ENCODE measurements at places on chromosomes 7 and 10. TPM values are rescaled to one million over a fixed set of nuclear protein-coding genes. Genes with fewer than 3 reads are reported as not detected.

DNA sequence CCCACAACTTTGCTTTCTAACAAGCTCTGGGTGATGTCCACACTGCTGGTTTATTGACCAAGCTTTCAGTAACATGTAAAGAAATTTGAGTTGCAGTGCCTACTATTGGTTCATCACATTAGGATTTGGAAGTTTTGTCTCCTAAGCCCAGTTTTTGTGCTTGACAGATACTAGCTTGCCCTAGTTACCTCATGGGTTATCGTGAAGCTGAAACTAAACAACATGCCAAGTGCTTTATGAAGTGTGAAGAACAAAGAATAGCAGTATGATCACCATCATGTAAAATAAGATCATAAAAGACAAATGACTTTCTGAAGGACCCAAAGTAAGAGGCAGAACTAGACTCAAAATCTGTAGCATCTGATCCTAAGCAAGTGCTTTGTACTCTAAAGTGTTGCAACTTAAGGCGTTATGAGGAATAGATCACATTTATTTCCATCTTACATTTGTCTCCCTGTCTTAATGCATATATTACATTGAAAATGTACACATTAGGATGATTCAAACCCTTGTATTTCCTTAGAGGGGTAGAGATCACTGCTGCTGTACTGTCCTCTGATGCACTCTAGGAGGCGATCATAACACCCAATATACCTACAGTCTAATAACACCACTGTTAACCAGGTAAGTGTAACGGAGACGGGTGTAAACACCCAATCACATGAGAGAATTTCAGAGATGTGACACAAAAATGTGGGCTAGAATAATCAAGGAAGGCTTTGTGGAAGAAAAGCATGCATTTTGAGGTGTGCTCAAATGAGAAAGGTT is 71.3 kb downstream of the NRCAM start:
- H3K27me3 ChIP-seq: peaks cover 3% of the 10 kb centered on the region
- no peaks in the 10 kb centered on the region for H3K36me3 ChIP-seq
- no peak overlapping the region for H3K27ac ChIP-seq
- H3K4me3 ChIP-seq: no peak overlapping the region
- no peak for DNase-seq
- no peaks in the 10 kb centered on the region for H3K4me1 ChIP-seq

DNA sequence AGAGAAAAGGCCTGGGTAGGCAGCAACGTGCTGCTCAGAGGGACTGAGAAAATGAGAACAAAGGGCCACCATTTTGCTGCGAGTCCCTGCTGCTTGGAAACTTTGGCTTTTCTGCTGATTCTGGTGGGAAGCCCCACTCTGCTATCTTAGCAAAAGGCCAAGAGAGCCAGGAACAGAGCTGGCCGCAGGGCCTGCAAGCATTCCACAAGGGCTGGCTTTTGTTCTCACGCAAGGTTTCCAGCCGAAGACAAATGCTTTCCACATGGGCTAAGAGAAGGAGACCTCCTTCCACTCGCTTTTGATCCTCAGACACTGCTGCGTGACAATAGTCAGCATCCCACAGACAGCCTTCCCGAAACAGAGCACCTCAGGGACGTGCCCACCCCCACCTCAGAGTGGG is 163.1 kb downstream of the ARHGAP12 start:
- no peaks in the 10 kb centered on the region for H3K27me3 ChIP-seq
- DNase-seq: peak; percentile 32
- H3K36me3 ChIP-seq: peaks cover 4% of the 10 kb centered on the region

DNA sequence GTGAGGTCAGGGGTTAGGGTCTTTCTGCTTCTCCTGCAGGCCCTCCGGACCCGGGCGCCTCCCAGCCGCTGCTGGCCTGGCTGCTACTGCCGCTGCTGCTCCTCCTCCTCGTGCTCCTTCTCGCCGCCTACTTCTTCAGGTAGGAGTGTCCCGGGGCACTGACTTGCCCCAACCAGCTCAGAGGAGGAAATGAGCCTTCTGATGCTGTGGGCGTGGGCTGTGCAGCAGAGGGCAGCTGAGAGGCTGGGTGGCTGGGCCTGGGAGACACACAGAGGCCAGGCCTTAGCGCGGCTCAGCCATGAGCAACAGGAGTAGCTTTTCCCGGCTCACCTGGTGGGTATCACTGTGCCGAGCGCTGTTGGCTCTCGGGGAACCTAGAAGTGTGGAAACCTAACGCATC is 78.9 kb downstream of the MKI67 start:
- H3K4me3 ChIP-seq: peak overlapping the region; percentile 79
- no peaks in the 10 kb centered on the region for H3K27me3 ChIP-seq
- DNase-seq: peak; percentile 93
- H3K36me3 ChIP-seq: peaks cover 19% of the 10 kb centered on the region
- H3K27ac ChIP-seq: peak overlapping the region; percentile 91

Gene CYP2C19
- not detected for total RNA-seq

DNA sequence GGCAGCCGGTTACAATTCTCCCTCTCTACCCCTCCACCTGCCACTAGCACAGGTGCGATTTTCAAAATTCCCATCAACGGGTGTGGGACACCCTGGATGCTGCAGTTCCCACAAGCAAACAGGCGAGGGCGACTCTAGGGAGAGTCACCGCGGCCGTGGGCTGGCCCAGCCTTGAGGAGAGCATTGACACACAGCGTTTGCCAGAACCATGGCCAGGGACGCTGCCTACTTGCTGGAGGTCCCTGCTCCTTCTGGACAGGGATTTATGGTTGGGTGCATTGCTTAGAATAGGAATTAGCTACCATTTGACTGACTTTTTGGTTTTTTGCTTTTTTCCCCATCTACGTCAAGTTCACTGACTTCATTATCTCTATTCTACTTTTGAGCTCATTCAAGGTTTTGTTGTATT is 19.0 kb upstream of the CLDN4 start:
- DNase-seq: peak; percentile 62
- H3K4me1 ChIP-seq: no peaks in the 10 kb centered on the region
- H3K27me3 ChIP-seq: peaks cover 3% of the 10 kb centered on the region
- no peaks in the 10 kb centered on the region for H3K36me3 ChIP-seq
- H3K4me3 ChIP-seq: no peak overlapping the region
- H3K27ac ChIP-seq: no peak overlapping the region

DNA sequence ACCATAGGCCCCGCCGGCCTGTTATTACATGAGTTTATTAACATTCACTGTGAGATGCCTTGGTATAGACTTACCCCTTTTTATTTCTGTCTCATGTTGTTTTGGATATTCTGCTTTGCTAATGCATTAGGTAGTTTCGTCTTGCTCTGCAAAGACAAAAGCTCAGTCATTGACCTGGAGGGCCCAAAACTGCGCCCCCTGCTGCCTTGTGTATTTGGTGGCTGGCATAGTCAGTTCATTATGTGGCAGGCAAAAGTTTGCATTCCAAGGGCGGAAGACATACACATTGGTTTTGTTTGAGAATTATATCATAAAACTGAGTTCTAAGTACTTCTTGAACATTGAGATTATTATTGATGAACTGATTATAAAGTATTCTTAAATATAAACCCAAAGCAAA is 372.5 kb downstream of the SDK1 start:
- no peak overlapping the region for H3K27ac ChIP-seq
- no peaks in the 10 kb centered on the region for H3K36me3 ChIP-seq
- no peak overlapping the region for H3K4me3 ChIP-seq
- DNase-seq: peak; percentile 49

- no peak for DNase-seq
- H3K27me3 ChIP-seq: peaks cover 54% of the 10 kb centered on the region
- no peaks in the 10 kb centered on the region for H3K4me1 ChIP-seq
- no peak overlapping the region for H3K4me3 ChIP-seq
- H3K36me3 ChIP-seq: no peaks in the 10 kb centered on the region
- no peak overlapping the region for H3K27ac ChIP-seq
These were observed 11.0 kb downstream of the TBC1D12 start for GRCh38 chr10:94413361-94413760.

GRCh38 chr10:11885437-11886137 is 62.4 kb downstream of the PROSER2 start:
- no peak overlapping the region for H3K27ac ChIP-seq
- H3K27me3 ChIP-seq: no peaks in the 10 kb centered on the region
- no peak for DNase-seq

Gene MIOS
- 28.9 TPM for total RNA-seq

DNA sequence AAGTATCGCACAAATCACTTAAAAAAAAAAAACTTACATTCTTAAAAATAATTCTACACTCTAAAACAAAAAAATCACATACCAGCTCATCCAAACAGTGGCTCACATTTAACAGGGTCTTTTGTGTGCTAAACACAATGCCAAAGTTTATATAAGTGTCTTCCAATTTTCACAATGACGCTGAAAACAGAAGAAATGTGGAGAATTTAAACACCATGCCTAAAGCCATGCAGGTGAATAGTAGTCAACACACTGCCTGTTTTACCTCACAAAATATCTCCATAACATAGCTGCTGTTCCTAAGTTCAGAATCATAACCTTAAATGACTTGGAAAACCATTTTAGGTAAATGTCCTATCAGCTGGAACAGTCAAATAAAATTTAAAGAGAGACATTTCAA is 55.0 kb downstream of the GRB10 start:
- H3K27ac ChIP-seq: no peak overlapping the region
- peaks cover 4% of the 10 kb centered on the region for H3K4me1 ChIP-seq
- H3K4me3 ChIP-seq: no peak overlapping the region
- no peak for DNase-seq
- H3K27me3 ChIP-seq: peaks cover 18% of the 10 kb centered on the region
- no peaks in the 10 kb centered on the region for H3K36me3 ChIP-seq

- H3K27me3 ChIP-seq: peaks cover 57% of the 10 kb centered on the region
- DNase-seq: peak; percentile 8
- no peak overlapping the region for H3K27ac ChIP-seq
- H3K4me1 ChIP-seq: no peaks in the 10 kb centered on the region
- H3K36me3 ChIP-seq: no peaks in the 10 kb centered on the region
These were observed 18.0 kb upstream of the SLF2 start for GRCh38 chr10:100894589-100895294.

Gene FZD8
- 0.35 TPM for total RNA-seq

GRCh38 chr7:154817224-154817896 is 185.6 kb downstream of the PAXIP1 start:
- H3K4me1 ChIP-seq: no peaks in the 10 kb centered on the region
- H3K36me3 ChIP-seq: no peaks in the 10 kb centered on the region
- no peak for DNase-seq
- H3K4me3 ChIP-seq: no peak overlapping the region
- no peaks in the 10 kb centered on the region for H3K27me3 ChIP-seq

Gene EIF4H
- 278 TPM for total RNA-seq

DNA sequence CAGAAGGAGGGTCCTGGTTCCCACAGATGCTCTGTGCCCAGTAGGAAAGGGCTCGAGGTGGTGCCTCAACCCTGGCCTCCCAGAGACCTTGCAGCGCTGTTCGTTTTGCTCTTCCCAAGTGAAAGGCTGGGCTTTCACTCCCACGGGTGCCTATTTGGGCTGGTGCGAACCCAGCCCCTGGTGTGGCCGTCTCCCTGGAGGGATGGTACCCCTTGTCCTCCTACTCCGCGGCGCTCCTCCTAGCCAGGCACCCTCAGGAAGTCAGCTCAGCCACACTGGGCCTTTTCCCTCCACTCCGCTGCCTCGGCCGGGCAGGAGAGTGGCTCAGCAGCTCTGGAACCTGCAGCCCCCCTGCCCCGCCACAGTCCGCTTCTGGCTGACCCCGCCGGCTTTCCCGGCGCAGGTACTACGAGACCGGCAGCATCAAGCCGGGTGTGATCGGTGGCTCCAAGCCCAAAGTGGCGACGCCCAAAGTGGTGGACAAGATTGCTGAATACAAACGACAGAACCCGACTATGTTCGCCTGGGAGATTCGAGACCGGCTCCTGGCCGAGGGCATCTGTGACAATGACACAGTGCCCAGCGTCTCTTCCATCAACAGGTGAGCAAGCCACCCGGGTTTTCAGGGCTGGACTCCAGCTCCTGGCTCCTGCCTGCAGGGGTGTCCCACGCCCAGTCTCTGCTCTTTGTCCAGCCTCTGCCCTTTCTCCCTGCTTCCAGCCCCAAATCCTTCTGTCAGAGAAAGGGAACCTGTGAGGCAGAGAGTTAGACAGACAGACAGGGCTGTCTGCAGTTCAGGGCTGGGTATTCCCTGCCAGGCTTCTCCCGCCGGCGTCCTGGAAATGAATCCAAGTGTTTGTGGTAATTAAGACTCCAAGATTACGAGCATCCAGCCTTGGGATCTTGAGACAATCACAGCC is 5.2 kb downstream of the PAX2 start:
- no peak overlapping the region for H3K4me3 ChIP-seq
- peaks cover 10% of the 10 kb centered on the region for H3K4me1 ChIP-seq
- H3K36me3 ChIP-seq: peaks cover 2% of the 10 kb centered on the region
- no peak for DNase-seq

- peaks cover 9% of the 10 kb centered on the region for H3K27me3 ChIP-seq
- no peak for DNase-seq
- peaks cover 31% of the 10 kb centered on the region for H3K4me1 ChIP-seq
- no peak overlapping the region for H3K4me3 ChIP-seq
These were observed 20.3 kb downstream of the SCART1 start for GRCh38 chr10:133474027-133474426.

Gene C7orf57
- 0.12 TPM for total RNA-seq

DNA sequence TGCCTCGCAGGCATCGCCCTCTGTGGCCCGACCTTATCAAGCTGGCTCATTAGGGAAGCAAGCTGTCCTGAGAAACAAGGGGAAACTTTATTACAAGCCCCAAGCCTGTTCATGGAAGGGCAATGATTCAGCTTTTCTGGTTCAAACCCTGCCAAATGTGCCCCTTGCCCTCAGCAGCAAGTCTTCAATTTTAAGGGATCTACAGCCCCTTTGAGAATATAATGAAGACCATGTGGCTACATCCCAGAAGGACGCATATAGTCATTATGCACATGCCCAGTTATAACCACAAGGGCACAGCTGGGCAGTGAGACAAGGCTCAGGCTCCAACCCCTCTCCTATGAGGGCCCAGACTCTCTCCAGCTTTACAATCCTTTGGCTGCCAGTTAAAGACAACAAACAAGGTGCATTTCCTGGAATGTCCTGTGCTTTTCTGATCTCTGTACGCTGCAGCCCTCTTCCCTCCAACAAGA is 56.7 kb downstream of the DDC start:
- DNase-seq: no peak
- peaks cover 5% of the 10 kb centered on the region for H3K27me3 ChIP-seq
- no peak overlapping the region for H3K4me3 ChIP-seq

- no peak overlapping the region for H3K4me3 ChIP-seq
- no peak for DNase-seq
- no peak overlapping the region for H3K27ac ChIP-seq
- no peaks in the 10 kb centered on the region for H3K4me1 ChIP-seq
- no peaks in the 10 kb centered on the region for H3K36me3 ChIP-seq
These were observed 31.9 kb upstream of the NEUROD6 start for GRCh38 chr7:31372231-31372959.

Gene GARIN1A
- total RNA-seq: 1.0 TPM

GRCh38 chr10:88467835-88468485 is 115.2 kb downstream of the RNLS start:
- no peaks in the 10 kb centered on the region for H3K4me1 ChIP-seq
- no peak overlapping the region for H3K4me3 ChIP-seq

Gene CD36
- not detected for total RNA-seq

DNA sequence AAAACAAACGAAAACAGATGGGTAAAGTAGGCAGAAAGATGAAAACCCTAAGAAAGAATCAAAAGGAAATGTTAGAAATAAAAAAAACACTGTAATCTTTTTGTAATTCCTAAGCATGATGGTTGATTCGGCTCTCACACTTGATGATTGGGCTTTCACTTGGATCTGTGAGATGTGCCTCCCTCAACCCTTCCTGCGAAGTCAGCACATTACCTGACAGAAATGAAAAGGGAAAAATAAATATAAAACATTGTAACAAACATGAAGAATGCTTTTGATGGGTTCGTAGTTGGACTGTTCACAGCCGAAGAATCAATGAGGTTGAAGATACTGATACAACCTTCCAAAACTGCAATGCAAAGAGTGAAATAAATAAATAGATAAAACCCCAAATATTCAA is 99.8 kb downstream of the AKR1D1 start:
- peaks cover 1% of the 10 kb centered on the region for H3K36me3 ChIP-seq
- no peak for DNase-seq
- H3K27me3 ChIP-seq: peaks cover 24% of the 10 kb centered on the region
- H3K4me1 ChIP-seq: peaks cover 5% of the 10 kb centered on the region
- H3K27ac ChIP-seq: no peak overlapping the region

Measured in activated CD8-positive, alpha-beta memory T cell treated with anti-CD3 and anti-CD28 coated beads, Interleukin-2, amount 10 ng/mL, durations not matched to agents 7 days and 5 days (primary cell).